ENCODE measurements at places on chromosomes 5 and 9. TPM values are rescaled to one million over a fixed set of nuclear protein-coding genes. Genes with fewer than 3 reads are reported as not detected.

GRCh38 chr5:178582291-178582690 lies 7.9 kb downstream of the COL23A1 start:
- DNase-seq = no peak

The NR5A1 gene
- 0.40 TPM for total RNA-seq

GRCh38 chr5:112210430-112211005 lies 208.6 kb downstream of the EPB41L4A start:
- DNase-seq = peak; percentile 20

The SLC34A3 gene
- total RNA-seq = not detected

- no peak for DNase-seq
Observed at GRCh38 chr9:99056186-99056585, 48.7 kb upstream of the TGFBR1 start.

DNA sequence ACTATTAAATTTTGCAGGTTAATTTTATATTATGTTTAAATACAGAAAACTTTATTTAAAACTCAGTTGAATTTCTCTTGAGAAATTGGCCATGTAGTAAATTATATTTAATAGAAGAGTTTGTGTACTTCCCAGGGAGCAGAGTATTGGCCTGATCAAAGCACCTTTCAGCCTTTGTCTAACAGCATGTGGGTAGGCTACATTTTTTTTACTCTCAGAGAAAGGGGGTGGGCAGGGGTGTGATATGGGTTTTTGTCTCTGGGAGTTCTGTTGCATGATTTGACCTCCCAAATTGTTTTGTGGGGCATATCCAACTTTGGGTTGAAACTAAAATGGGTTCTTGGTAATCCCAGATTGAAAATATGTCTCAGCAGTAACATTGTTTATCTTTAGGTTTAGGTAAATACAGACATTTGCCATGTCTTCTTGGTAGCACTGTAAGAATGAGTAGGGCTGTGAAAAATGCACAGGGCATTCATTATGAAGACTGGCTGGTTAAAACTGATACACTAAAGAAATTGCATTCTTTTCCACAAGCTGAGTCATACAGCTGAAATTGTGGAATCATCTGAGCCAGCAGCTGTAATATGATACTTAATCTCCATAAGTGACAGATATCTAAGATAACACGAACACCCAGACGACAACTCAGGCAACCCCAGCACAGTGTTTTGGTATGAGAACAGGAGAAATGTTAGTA lies 75.4 kb upstream of the CDKN2B start:
- no peak for DNase-seq

- DNase-seq = no peak
Observed at GRCh38 chr9:107284636-107285035, 1.6 kb downstream of the RAD23B start.

DNA sequence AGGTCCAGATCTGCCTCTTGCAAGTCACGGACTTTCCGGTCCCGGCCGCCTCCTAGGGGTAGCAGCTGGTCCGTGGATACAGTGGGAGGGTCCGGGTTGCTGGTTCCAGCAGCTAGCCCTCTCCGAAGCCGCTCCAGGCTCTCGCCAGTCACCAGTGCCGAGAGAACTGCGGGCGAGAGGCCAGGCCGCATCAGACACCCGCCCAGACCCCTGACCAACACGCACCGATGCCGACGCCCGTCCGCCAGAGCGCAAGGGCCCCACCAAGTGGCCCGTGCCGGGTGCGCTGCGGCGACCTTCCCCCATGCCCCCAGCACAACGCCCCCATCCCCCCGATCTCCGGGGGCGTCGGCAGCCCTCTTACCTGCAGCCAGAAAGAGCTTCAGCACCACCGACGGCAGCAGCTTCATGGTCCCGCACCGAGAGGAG lies 470 bp downstream of the HBEGF start:
- DNase-seq = peak; percentile 62

GRCh38 chr5:10227379-10227778 lies 22.3 kb downstream of the ATPSCKMT start:
- DNase-seq = no peak

DNA sequence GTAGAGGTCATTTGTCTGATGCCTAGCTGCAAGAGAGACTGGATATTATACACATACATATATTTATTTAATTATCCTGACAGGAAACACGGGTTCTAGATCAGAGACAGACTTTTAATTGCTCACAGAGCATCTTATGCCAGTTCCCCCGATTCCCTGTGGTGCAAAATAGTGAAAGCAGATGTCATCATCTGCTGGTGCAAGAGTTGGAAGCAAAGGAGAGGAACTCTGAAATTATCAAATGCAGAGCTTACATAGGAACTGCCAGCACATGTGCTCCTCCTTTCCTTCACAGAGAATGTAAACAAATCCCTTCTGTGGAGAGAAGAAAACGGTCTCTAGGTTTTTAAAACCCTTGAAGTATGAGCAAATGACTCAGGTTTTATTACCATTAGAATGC lies 69.3 kb downstream of the DTWD2 start:
- no peak for DNase-seq

The CD14 gene
- total RNA-seq = 0.47 TPM

GRCh38 chr5:108375768-108376167 lies 6.1 kb downstream of the FBXL17 start:
- no peak for DNase-seq

The C9 gene
- 0.51 TPM for total RNA-seq

The HRH2 gene
- not detected for total RNA-seq

- DNase-seq = no peak
Observed at GRCh38 chr5:90134892-90135291, 274.7 kb downstream of the CETN3 start.

The ARSI gene
- total RNA-seq = 0.04 TPM

DNA sequence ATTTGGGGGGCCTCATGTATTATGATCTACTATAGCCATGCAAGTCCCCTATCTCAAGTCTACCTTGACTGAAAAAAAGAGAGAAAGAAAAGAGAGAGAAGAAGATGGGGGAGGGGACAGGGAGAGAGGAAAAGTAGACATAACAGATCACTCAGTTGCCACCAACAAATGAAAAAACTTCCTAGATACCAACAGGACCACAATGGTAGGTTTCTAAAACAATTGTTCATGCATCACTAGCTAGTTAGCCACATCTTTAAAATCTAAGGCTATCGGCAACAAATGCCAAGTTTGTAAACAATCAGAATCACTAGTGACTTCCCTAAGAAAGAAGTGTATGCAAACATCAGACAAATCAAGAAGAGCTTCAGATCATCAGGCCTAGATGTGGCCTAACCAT lies 328.2 kb downstream of the BNC2 start:
- no peak for DNase-seq

DNA sequence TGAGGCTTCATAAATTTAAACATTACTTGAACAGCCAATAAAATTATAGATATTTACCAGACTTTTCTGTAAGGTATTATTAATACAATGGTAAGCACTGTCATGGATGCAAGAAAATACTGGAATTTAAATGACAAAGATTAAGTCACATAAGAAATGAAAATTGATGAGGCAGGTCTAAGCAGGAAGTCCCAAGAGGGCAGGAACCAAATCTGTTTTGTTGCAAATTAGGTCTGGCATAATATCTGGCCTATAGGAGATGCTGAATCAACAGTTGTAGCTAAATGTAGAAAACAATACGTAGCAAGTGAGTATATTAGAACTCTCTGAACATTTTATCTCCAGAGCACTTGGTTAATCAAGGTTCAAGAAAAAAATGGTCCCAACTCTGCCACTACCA lies 142.5 kb downstream of the EBF1 start:
- DNase-seq = no peak

The NSG2 gene
- not detected for total RNA-seq

DNA sequence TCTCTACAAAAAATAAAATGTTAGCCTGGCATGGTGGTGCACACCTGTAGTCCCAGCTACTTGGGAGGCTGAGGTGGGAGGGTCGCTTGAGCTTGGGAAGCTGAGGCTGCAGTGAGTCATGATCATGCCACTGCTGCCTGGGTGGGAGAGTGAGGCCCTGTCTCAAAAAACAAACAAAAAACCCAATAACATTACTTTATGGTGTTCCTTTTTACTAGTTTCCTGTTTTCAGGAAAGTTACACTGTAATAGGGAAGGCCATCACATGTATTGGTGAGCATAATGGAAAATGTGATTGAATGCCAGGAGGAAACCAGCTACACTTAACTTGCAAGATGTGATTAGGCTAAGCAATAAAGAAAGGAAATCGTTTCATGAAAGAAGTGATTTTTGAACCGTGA lies 42.7 kb downstream of the SV2C start:
- DNase-seq = no peak

- DNase-seq = no peak
Observed at GRCh38 chr9:94287877-94288513, 28.9 kb downstream of the ZNF169 start.

The TAS2R1 gene
- not detected for total RNA-seq

GRCh38 chr9:75797085-75797580 lies 93.3 kb upstream of the PCSK5 start:
- DNase-seq = no peak

The HMMR gene
- 74.9 TPM for total RNA-seq

DNA sequence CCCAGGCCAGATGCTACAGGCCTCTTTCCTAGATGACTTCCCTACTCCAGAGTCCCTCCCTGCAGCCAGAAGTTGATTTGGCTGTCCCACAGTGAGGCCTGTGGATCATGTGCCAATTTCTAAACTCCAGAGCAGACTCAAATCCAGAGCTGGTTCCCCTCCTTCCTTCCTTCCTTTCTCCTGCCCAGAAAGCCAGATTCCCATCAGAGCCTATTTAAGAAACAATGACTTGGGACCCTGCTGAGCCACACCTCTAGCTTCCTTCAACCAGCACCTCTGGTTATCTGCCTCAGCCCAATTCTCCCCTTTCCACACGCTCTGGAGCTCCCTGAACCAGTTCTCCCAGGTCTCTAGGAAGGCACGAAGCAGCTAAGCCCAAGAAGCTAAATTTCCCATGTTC lies 7.2 kb downstream of the FAM219A start:
- DNase-seq = no peak

The ZDHHC11 gene
- total RNA-seq = 2.3 TPM

The FBXW11 gene
- 23.6 TPM for total RNA-seq

The SETD9 gene
- 11.8 TPM for total RNA-seq

GRCh38 chr9:5361326-5362010 lies 21.8 kb upstream of the RLN1 start:
- DNase-seq = no peak
